ENCODE measurements at places on chromosomes 12 and 14.

- no peak for DNase-seq
These were observed 75.9 kb upstream of the GNG2 start for GRCh38 chr14:51784466-51784865.

DNA sequence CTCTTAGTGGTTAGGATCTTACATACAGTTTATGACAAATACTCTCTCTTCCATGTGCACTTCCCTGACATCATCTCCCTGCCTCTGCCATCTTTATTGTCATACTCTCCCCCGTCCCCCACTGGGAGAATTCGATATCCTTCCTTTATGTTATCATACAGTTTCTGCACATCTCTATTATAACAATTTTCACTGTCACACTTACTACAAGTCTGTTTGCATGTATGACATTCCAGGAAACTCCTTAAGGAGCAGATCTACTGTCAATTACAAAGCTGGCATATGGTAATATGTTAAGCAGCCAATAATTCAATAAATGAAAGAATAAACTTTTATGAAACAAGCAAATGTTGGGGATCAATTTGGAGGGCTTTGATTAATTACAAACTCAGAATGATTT lies 91.1 kb downstream of the KCNH5 start:
- DNase-seq, result no peak

DNA sequence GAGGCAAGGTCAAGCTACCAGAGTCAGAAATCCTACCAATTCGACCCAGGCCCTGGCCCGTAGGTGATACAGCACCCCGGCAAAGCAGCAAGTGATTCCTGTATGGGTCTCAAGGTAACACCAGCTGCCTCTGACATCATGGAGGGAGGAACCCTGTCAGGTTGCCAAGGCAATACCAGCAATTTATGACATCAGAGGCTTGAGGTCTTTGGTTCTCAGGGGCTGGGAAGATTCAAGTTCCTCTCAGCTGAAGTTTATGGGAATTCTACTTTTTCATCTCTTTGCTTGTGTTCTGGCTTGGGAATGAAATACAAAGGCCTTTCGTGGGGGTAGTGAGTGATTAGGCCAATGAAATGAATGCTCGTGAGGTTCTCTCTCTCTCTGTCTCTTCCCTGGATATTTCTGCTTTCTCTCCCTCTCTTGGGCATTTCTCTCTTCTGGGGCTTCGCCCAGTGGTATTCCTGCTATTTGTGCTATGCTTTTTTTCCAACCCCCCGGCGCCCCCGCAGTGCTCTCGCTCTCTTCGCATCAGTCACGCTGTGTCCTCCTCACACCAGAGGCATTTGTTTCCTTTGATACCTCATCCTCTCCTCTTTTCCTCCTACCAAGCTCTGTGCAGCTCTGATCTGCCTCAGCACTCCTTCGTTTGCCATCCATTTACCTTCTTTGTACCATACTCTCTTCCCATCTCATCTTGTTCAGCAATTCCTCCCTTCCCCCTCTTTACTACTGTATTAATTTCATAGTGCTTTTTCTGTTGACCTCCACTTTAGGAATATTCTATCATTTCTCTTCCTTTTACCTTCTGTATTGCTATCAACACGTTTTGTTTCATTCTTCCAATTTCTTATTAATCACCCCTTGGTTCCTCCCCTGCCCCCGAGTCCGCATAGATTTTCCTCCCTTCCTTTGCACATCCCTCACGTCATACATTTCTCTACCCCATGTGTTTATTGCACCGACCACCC lies 2.9 kb downstream of the ZFHX2 start:
- no peak for DNase-seq

GRCh38 chr12:69875416-69875935 lies 50.4 kb downstream of the MYRFL start:
- no peak for DNase-seq

GRCh38 chr12:20245491-20245890 lies 122.8 kb upstream of the PDE3A start:
- DNase-seq, result no peak

GRCh38 chr14:102898298-102898697 lies 24.2 kb upstream of the AMN start:
- no peak for DNase-seq
